ENCODE measurements at places on chromosomes 6 and 20. TPM values are rescaled to one million over a fixed set of nuclear protein-coding genes. Genes with fewer than 3 reads are reported as not detected.

MEI4 gene
- 0.05 TPM for polyA plus RNA-seq

SALL4 gene
- 112 TPM for polyA plus RNA-seq

NCOA7 gene
- 2.6 TPM for polyA plus RNA-seq

MUC21 gene
- polyA plus RNA-seq = not detected

ELOVL5 gene
- polyA plus RNA-seq = 71.4 TPM

EYS gene
- polyA plus RNA-seq = not detected
